ENCODE measurements at places on chromosomes 7 and 10.

DNA sequence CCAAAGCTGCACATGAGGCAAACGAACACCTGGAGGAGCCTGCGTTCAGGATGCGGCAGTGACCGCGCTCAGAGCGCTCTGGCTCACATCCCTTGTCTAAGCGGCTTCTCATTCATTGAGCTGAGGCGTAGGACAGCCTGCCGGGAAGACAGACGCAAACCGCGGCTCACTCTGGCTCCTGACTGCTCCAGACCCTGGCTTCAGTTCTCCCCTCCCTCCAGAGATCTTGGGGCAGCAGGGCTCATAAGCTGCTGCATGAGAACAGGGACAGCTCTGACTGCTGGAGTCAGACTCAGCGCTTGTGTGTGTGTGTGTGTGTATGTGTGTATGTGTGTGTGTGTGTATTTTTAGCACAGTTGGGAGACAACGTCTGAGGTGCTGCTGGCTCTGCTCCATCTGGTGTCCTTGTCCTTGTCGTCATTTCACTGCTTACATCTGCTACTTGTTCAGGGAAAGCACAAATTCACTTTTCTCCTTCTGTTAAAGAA is 15.8 kb upstream of the LYZL2 start:
- DNase-seq = no peak

GRCh38 chr7:91645542-91645941 is 235.0 kb downstream of the MTERF1 start:
- DNase-seq = no peak

DNA sequence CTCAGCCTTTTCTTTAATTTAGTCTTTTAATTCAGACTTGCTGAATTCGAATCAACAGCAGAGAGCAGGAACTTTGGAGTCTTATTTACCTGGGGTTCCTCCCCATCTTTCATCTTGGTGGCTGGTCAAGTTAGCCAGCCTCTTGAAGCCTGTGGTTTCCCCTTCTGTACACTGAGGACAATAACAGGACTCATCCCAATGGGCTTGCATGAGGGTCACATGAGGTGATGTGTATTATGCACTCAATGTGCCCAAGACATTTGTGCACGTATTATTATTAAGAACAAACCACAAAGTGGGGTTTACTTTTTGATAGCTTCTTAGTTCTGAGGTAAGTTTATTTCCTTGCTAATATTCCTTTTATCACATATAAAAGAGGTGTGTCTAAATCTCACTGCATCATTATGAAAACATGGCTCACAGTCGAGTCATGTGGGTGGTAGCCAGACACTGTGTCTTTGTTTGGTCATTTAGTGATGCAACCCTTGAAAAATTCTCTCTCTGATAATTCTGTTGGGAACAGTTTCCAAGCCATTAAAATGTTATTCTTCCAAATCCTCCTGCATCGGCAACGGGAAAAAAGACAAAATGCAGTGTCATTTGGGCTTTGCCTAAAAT is 86.5 kb upstream of the GRB10 start:
- DNase-seq = no peak

- DNase-seq = no peak
Measured at GRCh38 chr10:128258421-128258976, 132.3 kb upstream of the MKI67 start.

GRCh38 chr7:106571563-106571962 is 89.4 kb downstream of the CCDC71L start:
- no peak for DNase-seq

GRCh38 chr10:43355749-43356371 is 15.6 kb upstream of the FXYD4 start:
- DNase-seq = no peak

DNA sequence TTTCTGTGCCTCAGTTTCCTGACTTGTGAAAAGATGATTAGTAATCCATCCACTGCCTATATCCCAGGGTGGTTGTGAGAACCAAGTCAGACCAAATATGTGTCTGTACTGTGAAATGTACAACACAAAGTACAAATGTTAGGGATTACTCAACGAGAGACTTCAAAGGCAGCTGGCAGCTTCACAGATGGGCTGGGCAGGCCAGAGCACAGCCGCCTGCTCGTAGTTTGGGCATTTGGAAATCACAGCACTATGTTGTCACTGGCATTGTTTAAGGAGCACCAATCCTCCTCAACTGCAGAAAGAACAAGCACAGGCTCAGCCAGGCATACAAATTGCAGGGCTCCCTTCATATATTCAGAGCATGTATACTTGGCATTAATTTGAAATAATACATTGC is 64.5 kb upstream of the C10orf90 start:
- DNase-seq = no peak

DNA sequence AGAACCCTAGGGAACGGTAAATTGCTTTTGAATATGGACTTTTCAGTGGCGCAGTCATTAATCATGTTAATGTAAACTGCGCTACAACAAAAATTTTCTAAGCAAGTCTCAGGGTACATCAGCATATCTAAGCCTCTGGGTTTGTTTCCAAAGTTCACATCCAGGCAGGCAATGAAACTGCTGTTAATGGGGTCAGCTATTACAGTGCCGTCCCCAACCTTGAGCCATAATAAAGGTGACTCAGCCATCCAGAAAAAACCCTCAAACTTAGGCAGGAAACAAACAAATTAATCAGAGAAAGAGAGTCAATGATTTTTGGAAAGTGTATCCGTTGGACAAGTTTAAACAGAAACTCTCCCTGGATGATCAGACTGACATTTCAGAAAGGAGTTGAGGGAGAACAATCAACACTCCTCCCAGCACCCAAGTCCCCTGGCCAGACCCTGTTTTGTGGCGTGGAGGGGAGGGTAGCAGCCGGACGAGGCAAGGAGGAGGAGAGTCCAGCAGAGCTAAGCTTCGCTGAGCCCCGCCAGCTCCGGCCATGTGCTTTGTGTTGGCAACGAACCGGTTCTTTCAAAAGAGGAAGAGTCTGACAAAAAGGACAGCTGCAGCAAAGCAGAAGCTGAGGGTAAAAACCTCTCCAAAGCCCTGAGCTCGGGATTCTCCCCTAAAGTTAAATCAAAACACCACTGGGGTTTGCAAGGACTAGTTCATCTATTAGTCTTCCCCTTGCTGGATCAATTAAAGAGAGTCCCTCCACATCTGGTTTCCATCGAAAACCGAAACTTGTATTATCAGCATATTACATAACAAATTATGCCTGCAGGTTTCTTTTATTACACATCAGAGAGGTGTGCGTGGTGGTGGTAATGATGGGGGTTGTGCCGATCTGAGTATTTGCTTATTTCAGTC is 3.6 kb downstream of the FAM53B start:
- no peak for DNase-seq

GRCh38 chr7:90602303-90602702 is 6.2 kb downstream of the CDK14 start:
- DNase-seq = no peak
